CD4-positive, alpha-beta T cell (primary cell): ENCODE measurements at places on chromosomes 13 and 19. TPM values are rescaled to one million over a fixed set of nuclear protein-coding genes. Genes with fewer than 3 reads are reported as not detected.

DNA sequence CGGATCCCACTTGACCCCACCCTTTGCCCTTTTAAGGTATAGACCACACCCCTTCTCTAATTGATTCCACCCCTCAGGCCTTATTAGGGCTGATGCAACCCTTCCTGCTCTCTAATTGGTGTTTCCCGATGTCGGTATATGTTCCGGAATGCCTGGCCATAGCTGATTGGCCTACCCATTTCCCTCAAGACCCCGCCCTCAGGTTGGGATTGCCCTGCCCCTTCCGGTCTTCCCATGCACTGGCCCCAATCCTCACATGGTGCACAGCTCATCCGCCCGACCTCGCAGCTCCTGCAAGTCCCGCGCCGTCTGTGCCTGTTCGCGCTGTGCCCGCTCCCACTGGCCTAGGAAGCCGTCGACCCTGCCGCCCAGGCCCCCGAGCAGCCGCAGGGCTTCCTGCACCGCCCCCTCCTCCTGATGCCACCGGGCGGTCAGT lies 18.1 kb downstream of the TSKS start:
- no peaks in the 10 kb centered on the region for H3K27me3 ChIP-seq
- peaks cover 6% of the 10 kb centered on the region for H3K4me1 ChIP-seq
- H3K36me3 ChIP-seq: no peaks in the 10 kb centered on the region
- no peak overlapping the region for H3K4me3 ChIP-seq

DNA sequence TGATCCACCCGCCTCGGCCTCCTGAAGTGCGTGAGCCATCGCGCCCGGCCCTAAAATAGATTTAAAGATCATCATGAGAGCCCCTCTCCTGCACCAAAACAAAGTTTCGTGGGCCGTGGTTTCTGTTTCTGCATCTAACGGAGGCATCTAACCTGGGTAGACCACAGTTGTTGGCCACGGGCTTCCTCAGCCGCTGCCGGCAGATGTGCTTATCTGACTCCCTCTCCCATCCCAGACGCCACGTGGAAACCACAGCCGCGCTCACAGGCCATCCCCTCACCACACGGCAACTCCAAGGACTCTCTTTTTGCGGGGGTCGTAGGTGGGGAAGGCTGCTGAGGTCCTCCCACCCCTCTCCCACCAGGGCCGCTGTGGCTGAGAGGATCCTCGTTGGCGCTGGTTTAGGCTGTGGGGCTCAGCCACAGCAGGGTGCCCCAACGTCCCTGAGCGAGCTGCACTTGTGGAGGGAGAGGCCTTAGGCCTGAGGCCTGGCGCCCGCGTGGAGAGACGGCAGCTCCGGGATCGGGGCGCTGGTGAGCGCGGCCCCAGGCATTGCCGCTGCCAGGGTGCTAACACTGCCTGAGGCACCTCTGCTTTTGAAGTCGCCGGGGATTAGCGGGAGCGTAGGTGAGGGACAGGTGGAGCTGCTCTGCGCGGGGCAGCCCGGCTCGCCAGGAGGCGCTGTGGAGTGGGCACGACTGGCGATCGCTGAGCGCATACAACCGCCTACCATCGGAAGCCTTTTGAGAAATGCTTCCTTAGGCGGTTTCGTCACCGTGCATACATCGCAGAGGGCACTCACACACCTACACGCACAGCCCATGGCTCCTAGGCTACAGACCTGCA lies 8.9 kb downstream of the ZSCAN1 start:
- H3K36me3 ChIP-seq: no peaks in the 10 kb centered on the region
- DNase-seq: no peak
- H3K27ac ChIP-seq: no peak overlapping the region
- H3K4me1 ChIP-seq: no peaks in the 10 kb centered on the region

GRCh38 chr19:54465426-54466109 lies 2.0 kb upstream of the LENG9 start:
- H3K4me3 ChIP-seq: no peak overlapping the region
- H3K4me1 ChIP-seq: peaks cover 33% of the 10 kb centered on the region
- peaks cover 16% of the 10 kb centered on the region for H3K36me3 ChIP-seq
- H3K27ac ChIP-seq: no peak overlapping the region

- DNase-seq: no peak
- no peaks in the 10 kb centered on the region for H3K27me3 ChIP-seq
- H3K4me3 ChIP-seq: no peak overlapping the region
- no peaks in the 10 kb centered on the region for H3K36me3 ChIP-seq
- no peak overlapping the region for H3K27ac ChIP-seq
These were observed 203.5 kb upstream of the UBL3 start for GRCh38 chr13:30053939-30054338.

- H3K27ac ChIP-seq: no peak overlapping the region
- no peak overlapping the region for H3K4me3 ChIP-seq
- no peaks in the 10 kb centered on the region for H3K36me3 ChIP-seq
These were observed 166.2 kb downstream of the KCTD12 start for GRCh38 chr13:76719955-76720354.

- no peaks in the 10 kb centered on the region for H3K27me3 ChIP-seq
- peak overlapping the region; percentile 82 for H3K27ac ChIP-seq
- peak; percentile 83 for DNase-seq
- peaks cover 17% of the 10 kb centered on the region for H3K4me1 ChIP-seq
- H3K4me3 ChIP-seq: peak overlapping the region; percentile 66
These were observed 441 bp upstream of the ZFP28 start for GRCh38 chr19:56538254-56538760.

DNA sequence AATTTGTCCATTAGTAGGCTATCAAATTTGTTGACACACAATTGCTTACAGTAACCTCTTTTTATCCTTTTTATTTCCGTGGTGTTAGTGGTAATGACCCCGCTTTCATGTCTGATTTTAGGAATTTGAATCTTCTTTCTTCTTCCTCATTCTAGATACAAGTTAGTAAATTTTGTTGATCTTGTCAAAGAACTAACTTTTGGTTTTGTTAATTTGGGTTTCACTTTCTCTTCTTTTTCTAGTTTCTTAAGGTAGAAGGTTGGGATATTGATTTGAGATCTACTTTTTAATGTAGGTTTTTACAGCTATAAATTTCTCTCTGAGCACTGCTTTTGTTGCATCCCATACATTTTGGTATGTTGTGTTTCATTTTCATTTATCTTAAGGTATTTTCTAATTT lies 53.3 kb upstream of the SLC7A1 start:
- H3K36me3 ChIP-seq: no peaks in the 10 kb centered on the region
- H3K27ac ChIP-seq: no peak overlapping the region
- no peaks in the 10 kb centered on the region for H3K27me3 ChIP-seq
- H3K4me3 ChIP-seq: no peak overlapping the region
- DNase-seq: no peak
- no peaks in the 10 kb centered on the region for H3K4me1 ChIP-seq

DNA sequence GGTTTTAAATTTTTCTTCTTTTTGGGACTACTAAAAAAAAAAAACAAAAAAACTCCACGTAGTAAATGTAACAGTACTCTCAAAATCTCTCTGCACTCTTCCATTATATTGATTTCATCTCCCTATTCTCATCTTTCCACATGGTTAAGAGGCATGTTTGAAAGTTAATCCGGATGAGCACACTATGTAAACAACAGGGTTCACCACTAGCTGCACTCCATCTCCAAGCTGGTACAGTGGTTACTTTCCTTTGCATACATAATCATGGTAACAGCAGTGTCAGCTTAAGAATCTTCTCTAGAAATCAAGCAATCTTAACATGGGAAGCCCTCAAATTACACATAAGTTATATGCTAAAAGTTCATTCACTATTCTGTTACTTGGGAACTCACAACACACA lies 92.6 kb downstream of the MIPEP start:
- peaks cover 2% of the 10 kb centered on the region for H3K4me1 ChIP-seq
- no peak for DNase-seq
- no peaks in the 10 kb centered on the region for H3K36me3 ChIP-seq
- no peaks in the 10 kb centered on the region for H3K27me3 ChIP-seq
- H3K4me3 ChIP-seq: no peak overlapping the region
- H3K27ac ChIP-seq: no peak overlapping the region

DNA sequence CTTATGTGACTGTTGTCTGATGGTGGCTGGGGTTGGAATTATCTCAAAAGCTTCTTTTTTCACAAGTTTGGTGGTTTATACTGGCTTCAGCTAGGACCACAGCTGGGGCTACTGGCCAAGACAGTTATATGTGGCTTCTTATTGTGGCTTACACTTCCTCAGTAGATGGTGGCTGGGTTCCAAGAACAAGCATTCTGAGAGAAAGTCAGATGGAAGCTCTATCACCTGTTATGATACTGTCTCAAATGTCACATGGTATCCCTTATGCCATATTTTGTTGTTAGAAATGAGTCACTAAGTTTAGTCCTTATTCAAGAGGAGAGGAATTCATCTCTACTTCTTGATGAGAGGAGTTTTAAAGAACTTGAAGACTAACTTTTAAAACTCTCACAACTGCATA lies 41.6 kb downstream of the NDFIP2 start:
- H3K27ac ChIP-seq: no peak overlapping the region
- H3K4me3 ChIP-seq: no peak overlapping the region
- H3K36me3 ChIP-seq: no peaks in the 10 kb centered on the region
- H3K27me3 ChIP-seq: no peaks in the 10 kb centered on the region
- no peak for DNase-seq

Gene ZNF534
- total RNA-seq: not detected

Gene CEACAM21
- total RNA-seq: 34.9 TPM
